A549 treated with ZK216348 at 1 μM for 4 hours (cell line): ENCODE measurements at places on chromosomes 13 and 19. TPM values are rescaled to one million over a fixed set of nuclear protein-coding genes. Genes with fewer than 3 reads are reported as not detected.

The PNMA8B gene
- total RNA-seq: not detected in 5 replicates

The ZNF90 gene
- total RNA-seq: not detected in 5 replicates

The DUS3L gene
- 29.2 to 35.5 TPM (median 32.6 TPM) in 5 replicates for total RNA-seq

The CNFN gene
- 35.4 to 51.0 TPM (median 43.8 TPM) in 5 replicates for total RNA-seq

The FAM83E gene
- total RNA-seq: 0.34 to 0.72 TPM (median 0.42 TPM) in 4 of 5 replicates, not detected in the other

The HIPK4 gene
- 0.20 to 0.42 TPM (median 0.32 TPM) in 5 replicates for total RNA-seq

The KCTD12 gene
- 1.1 to 2.3 TPM (median 1.8 TPM) in 5 replicates for total RNA-seq
